Neuronal stem cell (in vitro differentiated cells): ENCODE measurements at places on chromosomes 16 and 17.
A peak's percentile ranks its signal among the peaks of the same experiment; 100 is the strongest.

DNA sequence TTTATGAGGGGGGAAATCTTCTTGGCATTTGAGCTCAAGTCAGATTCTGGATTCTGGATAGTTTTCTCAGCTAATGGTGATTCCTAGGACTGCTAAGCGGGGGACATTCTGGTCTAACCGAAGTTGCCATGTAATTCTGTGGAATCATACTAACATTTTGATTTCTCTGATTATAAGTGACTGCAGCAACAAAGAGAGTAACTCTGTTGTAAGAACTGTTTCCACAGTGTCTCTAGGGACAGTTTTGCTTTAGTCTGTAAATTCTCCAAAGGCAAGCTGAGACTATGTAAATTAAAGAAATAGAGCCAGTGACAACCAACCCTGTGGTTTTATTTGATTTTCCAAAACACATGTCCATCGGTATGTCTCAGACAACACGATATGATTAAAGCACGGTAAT lies 286.2 kb downstream of the IRX3 start:
- DNase-seq, result no peak

DNA sequence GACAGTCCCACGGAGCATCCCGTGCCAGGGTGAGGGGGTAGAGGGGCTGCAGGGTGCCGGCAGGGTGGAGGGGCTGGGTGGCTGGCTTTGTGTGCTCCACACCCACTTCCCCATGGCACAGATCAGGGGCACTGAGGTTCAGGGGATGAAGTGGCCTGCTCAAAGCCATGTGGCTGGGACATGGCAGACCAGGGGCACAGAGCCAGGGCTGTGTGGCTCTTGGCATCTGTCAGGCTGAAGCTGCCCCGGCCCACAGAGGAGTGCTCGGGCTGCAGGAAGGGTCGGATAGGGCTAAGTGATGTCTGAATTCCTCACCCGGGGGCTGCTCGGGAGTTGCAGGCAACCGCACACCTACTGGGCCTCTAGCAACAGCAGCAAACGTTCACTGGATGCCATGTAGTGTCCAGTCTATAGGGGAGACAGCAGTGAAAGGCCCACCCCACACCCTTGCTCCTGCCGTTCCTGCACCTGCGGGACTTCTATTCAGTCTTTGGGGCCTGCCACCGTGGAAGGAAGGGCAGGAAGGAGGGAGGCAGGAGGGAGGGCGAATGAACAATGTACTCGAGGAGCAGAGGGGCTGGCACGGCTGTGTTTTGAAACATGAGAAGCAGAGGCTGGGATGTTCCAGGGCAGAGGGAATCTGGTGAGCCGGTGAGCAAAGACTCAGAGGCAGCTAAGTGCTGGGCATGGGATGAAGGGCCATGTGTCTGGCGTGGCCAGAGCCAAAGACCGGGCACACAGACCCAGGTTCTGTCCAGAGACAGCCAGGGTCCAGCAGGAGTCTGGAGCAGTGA lies 15.1 kb downstream of the SLC5A10 start:
- DNase-seq, result peak; percentile 63

- no peak for DNase-seq
These were observed 15.8 kb downstream of the CACNG5 start for GRCh38 chr17:66850692-66851091.

GRCh38 chr16:78290872-78291591 lies 191.6 kb downstream of the WWOX start:
- no peak for DNase-seq

GRCh38 chr17:3986939-3987335 lies 22.7 kb upstream of the ATP2A3 start:
- DNase-seq, result no peak

GRCh38 chr17:64178011-64178825 lies 48.3 kb upstream of the ERN1 start:
- DNase-seq, result no peak

DNA sequence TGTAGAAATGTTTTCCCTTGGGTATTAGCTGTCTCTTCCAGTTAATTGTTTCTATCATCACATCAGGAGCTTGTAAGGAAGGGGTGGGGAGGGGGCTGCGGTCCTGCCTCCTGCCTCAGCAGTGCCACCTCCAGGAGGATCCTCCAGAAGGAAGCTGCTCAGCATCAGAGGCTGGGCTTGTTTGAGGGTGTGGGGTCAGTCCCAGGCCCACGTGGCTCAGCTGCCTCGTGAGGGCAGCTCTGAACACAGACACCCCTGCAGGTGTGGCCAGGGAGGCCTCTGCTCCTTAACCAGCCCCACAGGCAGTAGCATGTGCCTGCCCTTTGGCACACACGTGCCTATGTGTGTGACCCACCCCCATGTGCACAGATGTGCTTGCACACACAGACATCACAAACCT lies 46.3 kb downstream of the MRM1 start:
- no peak for DNase-seq

- DNase-seq, result no peak
These were observed 22.3 kb downstream of the PTRH2 start for GRCh38 chr17:59684967-59685366.

DNA sequence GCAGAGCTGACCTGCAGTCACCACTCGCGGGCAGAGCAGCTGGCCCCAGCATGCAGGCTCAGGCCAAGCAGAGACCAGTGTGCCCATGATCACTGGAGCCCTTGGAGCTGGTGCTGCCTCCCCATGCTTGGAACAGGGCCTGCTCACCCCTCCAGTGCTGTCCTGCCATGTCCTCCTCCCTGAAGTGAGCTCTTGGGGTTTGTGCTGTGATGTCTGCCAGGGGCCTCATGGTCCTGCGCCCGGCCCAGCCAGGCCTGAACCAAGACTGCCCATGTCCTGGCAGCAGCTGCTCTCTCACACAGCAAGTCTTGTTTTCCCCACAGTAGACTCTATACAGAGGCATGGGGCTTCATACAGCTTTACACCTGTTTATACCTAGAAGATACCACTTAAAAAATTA lies 24.6 kb downstream of the TMEM11 start:
- no peak for DNase-seq

DNA sequence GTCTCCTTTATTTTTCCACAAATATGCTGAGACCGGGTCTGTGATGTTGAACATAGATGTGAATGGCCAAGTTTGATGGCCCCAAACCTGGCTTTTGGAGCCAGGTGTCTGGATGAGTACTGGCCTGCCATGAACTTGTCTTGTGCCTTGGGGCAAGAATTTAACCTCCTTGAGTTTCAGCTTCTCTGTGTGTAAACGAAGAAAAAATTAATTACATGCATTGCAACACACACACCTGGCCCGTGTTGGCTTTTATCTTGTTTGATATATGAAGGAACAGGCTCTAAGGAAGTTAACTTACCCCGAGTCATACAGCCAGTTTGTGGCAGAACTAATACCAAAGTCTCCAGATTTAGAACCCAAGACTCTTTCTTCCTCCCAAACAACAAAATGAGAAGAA lies 13.1 kb downstream of the FBXO39 start:
- DNase-seq, result no peak

DNA sequence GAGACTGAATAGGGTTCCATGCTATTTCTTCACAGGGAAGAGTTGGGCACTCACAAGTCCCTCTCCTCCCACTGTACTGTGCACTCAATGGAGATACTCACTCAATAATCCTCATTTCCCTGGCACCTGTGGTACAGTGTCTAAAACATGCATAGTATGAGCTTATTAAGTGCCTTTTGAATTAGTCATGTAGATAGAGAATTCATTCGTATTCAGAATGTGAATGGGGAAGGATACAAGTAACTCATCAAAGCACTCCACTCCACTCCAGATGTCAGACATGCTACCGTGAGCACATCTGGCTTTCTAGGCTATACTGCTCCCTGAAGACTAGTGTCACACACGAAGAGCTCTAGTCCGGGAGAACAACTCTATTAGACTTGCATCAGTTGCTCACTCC lies 6.3 kb downstream of the C17orf75 start:
- DNase-seq, result no peak

DNA sequence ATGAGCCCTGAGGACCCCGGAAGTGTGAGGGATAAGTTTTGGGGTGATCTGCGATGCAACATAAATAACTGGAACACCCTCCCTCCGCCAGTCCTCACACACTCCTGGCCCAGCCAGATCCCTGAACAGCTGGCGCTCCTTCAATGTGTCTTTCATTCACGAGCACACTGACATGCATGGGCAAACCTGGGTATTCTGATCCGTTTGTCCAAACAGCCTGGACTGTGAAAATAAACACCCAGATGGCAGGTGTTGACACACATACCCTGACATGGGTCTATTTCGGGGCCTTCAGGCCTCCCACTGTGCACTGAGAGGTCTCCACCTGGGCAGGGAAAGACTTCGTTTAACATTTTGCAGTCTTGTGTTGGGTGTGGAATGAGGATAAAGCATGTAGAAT lies 3.0 kb upstream of the CPNE2 start:
- DNase-seq, result no peak

DNA sequence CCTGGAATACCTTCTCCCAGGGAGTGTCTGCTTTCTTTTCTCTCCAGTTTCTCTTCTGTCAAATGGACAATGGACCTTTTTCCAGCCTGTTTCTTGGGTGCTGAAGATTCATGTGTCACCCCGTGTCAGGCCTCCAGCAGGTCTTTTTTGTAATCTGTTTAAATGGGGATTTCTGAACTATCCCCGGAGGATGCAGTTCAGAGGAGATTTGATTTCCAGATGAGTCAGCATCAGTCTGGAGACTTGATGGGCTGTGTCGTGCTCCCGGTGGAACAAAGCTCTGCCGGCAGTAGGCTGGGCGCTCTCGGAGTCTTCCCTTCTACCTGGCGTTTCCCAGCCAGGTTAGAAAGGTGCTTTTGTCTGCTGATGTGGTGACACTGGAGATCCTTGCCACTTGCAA lies 440.6 kb downstream of the HS3ST3B1 start:
- no peak for DNase-seq

GRCh38 chr17:76497979-76498875 lies 3.0 kb downstream of the RHBDF2 start:
- no peak for DNase-seq

DNA sequence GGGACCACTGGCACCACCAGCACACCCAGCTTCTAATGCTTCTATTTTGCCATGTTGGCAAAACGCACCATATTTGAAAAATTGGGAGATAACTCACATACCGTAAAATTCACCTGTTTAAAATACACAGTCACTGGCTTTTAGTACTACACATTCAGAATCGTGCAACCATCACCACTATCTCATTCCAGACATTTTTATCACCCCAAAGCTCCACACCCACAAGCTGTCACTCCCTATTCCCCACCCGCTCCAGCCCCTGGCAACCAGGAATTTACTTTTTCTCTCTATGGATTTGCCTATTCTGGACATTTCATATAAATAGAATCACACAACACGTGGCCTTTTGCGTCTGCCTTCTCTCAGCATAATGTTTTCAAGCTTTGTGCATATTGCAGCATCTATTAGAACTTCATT lies 25.0 kb downstream of the PPL start:
- DNase-seq, result no peak

GRCh38 chr16:54628796-54629625 lies 301.7 kb upstream of the IRX5 start:
- no peak for DNase-seq

GRCh38 chr17:17785407-17785806 lies 51.4 kb downstream of the SREBF1 start:
- no peak for DNase-seq

GRCh38 chr16:73383195-73383987 lies 335.5 kb upstream of the ZFHX3 start:
- DNase-seq, result no peak

GRCh38 chr16:68033101-68033500 lies 10.0 kb downstream of the DUS2 start:
- DNase-seq, result no peak

GRCh38 chr16:918068-918467 lies 52.7 kb downstream of the LMF1 start:
- DNase-seq, result no peak

DNA sequence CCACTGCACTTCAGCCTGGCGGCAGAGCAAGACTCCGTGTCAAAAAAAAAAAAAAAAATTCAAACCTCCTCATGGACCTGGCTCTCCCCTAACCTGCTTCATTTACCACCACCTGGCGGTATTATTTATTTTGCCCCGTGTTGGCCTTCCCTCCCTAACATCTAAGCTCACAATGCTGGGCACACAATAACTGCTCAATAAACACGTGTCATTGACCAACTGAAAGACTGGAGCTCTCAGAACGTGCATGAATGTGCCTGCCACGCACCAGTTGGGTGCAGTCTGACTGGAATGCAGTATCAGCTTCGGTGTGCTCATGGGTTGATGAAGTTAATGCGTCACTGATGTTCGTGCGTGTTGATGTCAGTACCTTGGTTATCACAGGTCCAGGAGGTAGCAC lies 64.4 kb upstream of the CDC42EP4 start:
- DNase-seq, result no peak

- no peak for DNase-seq
These were observed 88.6 kb upstream of the BRD7 start for GRCh38 chr16:50457423-50457822.

DNA sequence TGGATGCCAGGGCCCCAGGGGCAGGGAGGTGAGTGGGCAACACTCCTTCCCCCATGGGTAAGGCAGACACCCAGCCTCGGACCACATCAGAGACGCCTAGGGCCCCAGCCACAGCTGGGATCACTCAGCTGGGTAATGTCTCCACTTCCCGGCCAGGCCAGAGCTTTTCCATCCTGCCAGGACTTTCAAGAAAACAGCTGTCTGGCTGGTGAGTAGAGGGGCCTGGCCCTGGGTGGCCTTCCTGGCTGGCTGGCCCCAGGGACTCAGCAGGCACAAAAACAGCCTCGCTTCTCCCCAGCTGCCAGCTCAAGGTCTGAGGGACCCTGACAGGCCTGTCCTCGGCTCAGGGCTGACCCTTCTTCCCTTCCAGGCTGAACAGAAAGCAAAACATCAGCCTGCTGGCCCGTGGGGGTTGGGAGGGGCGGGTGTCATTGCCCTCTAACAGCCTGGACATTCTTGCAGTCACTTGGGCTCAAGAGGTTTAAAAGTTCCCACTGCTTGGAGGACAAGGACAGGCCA lies 45.3 kb upstream of the JPH3 start:
- DNase-seq, result no peak

DNA sequence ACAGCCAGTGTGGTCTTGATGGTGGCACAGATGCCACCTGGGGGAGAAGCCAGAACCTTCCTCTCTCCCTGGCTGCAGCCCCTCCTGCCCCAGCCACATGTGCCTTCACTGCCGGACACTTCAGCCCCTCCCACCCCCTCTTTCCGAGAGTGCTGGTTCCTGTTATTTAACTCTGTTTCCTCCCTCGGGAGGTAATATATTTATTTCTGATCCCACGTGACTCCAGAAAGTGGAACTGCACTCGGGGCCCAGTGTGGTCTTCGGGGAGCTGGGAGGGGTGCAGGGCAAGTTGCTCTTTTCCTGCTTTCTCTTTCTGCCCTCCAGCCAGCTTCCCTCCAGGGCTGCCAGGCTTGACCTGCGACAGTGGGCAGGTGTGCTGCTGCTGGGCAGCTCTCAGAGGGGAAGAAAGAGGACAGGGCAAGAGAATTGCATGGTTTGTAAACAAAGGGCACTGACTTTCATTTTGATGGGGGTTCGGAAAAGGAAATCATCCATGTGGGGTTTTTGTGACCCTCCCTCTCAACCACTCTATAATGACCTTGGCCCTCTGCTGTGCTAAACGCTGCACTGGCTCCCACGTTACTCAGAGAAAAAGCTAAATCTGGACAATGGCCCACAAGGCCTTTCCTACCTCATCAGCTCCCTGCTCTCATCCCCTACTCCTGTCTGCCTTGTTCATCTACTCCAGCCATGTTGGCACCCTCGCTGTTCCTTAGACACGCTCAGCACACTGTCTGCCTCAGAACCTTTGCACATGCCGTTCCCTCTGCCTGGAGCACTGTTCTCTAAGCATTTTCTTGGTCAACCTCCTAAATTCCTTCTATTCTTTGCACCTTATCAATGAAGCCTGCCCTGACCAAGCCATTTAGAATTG lies 8.2 kb upstream of the CIITA start:
- DNase-seq, result no peak
